Aorta (tissue), 5 donors: ENCODE measurements at places on chromosomes 12 and 14. TPM values are rescaled to one million over a fixed set of nuclear protein-coding genes. Genes with fewer than 3 reads are reported as not detected.

The C14orf39 gene
- not detected for polyA plus RNA-seq

The TMTC1 gene
- 23.9 TPM for polyA plus RNA-seq

The RND1 gene
- polyA plus RNA-seq = 0.88 TPM

The MAP3K9 gene
- 0.63 TPM for polyA plus RNA-seq

The IFT81 gene
- polyA plus RNA-seq = 7.9 TPM

The KRT82 gene
- not detected for polyA plus RNA-seq

The STAB2 gene
- not detected for polyA plus RNA-seq

The EIF2S3B gene
- 0.59 TPM for polyA plus RNA-seq

The FOXM1 gene
- 6.1 TPM for polyA plus RNA-seq

The PLCZ1 gene
- not detected for polyA plus RNA-seq

The KERA gene
- not detected for polyA plus RNA-seq

The TUBA1B gene
- polyA plus RNA-seq = 672 TPM

The PLEKHD1 gene
- 0.23 TPM for polyA plus RNA-seq

The AQP2 gene
- not detected for polyA plus RNA-seq

The PLA2G1B gene
- polyA plus RNA-seq = 3.9 TPM

The FOXN4 gene
- polyA plus RNA-seq = not detected

The MGP gene
- 16,848 TPM for polyA plus RNA-seq

The SLC6A13 gene
- polyA plus RNA-seq = not detected

The MUCL1 gene
- not detected for polyA plus RNA-seq

The OR6J1 gene
- polyA plus RNA-seq = not detected

The PLEKHA5 gene
- 13.4 TPM for polyA plus RNA-seq

The RIMBP2 gene
- polyA plus RNA-seq = not detected

The RESF1 gene
- 36.2 TPM for polyA plus RNA-seq

The GLS2 gene
- 1.0 TPM for polyA plus RNA-seq

The ACOT4 gene
- 1.6 TPM for polyA plus RNA-seq

The TEP1 gene
- polyA plus RNA-seq = 10.3 TPM

The LTA4H gene
- polyA plus RNA-seq = 56.8 TPM

The SCNN1A gene
- polyA plus RNA-seq = 0.61 TPM

The KRT2 gene
- polyA plus RNA-seq = 0.50 TPM

The MDGA2 gene
- not detected for polyA plus RNA-seq

The SLC11A2 gene
- 20.6 TPM for polyA plus RNA-seq

The NTS gene
- polyA plus RNA-seq = not detected

The OR4E2 gene
- not detected for polyA plus RNA-seq

The SMOC1 gene
- polyA plus RNA-seq = 5.8 TPM

The NFATC4 gene
- 23.0 TPM for polyA plus RNA-seq

The KCNMB4 gene
- 1.0 TPM for polyA plus RNA-seq
